ENCODE measurements at places on chromosomes 7 and 10.

DNA sequence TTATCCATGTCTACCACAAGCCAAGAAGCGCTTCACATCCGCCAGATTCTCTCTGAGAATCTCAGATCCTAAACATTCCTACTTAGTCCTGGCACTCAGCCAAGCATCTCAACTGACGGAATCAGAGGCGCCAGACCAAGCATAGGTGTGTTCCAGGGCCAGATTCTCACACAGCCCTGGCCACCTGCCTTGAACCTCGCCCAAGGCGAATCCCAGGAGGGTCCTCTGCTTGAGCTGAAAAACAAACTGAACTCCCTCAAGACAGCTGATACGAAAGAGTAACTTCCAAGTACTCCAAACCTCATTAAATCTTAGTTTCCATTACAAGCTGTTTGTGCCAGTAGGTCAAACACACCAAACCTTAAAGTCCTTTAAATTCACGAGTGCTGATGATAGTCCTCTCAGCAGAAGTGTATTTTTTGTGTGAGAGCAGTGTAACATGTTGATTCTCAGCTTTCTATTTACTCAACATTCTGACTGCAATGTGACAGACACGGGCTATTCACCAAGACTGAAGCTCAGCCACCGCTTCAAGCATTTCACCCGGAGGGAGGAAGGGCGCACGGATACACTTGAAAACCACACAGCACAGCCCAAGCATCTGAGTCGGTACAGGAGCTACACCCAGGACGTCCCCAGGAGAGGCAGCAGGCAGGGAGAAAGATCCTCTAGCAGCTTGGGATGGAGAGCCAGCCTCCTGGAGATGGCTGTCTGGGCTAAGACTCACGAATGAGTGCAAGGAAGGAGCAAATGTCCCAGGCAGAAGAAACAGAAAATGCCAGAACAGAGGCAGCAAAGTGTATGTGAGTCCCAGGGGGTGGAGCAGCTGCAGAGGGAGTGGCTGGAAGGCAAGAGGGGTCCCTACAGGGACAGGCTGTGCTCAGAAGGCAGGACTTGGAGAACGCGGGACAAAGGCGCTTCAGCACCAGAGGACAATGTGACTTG is 6.0 kb downstream of the PARD3 start:
- DNase-seq = peak; percentile 65

DNA sequence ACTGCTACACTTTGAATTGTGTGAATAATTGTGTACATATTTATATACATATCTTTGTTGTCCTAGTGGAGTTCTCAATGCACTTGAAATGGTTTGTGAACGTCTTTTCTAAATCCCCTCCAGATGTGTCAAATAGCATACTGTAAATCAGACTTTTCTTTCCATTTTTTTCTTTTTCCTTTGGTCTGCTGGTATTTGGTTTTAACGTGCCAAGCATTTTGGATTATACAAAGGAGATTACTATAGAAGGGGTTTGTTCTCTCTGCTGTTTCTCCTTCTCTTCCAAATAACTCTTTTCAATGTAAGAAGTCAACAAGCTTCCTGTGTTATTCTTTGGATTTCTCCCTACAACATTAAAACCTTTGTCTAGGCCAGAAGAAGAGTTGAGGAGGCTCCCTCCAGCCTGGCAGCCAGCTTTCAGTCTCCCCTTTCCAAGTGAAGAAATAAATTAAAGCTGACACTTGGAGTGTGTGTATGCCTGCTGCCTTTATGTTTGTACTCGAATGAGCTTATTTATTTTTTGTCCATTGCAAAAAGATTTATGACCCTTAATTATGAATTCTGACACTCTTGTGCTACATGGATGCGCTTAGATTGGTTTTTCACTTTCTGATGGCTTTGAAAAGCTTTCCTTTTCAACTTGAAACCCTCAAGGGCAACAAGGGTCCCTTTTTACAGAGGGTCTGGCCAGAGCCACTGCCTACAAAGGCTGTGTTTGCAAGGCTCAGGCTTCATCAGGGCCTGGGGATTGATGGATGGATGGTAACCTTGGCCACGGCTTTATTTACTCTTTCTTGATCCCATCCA is 107.8 kb downstream of the RAB18 start:
- no peak for DNase-seq

GRCh38 chr7:147436718-147437117 is 1153.8 kb upstream of the C7orf33 start:
- no peak for DNase-seq

DNA sequence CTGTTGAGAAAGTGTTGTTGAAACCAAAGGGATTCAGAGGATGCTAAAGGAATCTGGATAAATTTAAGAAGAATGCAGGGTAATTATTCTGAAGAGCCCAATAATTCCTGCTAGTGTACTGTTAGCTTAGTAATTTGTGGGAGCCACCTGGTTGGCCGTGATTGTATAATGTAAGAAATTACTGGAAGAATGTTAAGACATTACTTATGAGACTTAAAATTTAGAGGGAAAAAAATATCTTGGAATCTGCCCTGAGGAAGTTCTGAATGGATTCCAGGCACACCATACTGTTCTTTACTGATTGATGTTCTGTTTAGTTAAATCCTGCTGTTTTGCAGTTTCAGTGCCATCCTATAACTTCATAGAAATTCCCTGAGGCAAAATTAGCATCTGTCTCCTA is 155.0 kb upstream of the RHOBTB1 start:
- no peak for DNase-seq

- no peak for DNase-seq
These were observed 76.6 kb upstream of the ADO start for GRCh38 chr10:62727934-62728333.

DNA sequence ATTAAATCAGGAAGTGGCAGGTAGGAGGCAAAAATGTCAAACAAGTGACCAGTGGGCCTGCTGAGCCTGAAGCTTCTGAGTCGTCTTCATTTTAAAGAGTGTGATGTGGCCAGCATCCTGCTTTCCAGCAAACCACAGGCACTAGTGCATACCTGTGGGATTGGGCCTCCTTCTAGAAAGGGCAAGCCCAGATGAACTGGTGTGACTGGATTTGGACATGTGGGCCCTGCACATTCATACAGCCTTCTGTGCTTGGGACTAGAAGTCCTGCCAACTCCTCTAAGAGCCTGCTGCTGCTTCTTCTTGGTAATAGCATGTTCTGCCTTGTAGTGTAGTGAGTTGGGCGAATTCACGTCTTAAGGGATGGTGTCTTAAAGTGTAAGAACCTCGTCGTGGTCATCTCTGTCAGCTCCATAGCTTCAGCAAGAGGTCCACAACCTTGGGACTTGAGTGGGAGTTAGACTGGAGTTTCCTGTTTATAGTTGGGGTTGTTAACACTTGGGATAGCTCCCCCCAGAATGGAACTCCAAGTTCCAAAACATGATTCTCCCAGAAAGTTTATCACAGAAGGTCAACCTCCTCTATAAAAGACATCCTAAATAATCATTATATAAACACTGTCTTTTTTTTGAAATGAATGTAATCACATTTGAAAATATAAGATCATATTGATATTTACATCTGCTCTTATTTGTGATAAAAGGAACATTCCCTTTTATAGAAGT is 11.2 kb downstream of the BMPER start:
- no peak for DNase-seq

DNA sequence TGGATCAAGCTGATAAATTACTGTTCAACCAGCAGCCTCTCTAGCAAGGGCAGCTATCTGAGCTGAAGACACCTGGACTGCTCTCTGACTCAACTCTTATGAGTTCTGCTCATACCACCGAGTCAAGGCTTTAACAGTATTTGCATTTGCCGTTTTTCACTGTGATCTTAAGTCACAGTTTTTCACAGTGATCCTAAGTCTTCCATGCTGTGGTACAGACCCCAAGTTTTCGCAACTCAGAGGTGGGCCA is 31.3 kb downstream of the PIP4K2A start:
- DNase-seq = no peak

DNA sequence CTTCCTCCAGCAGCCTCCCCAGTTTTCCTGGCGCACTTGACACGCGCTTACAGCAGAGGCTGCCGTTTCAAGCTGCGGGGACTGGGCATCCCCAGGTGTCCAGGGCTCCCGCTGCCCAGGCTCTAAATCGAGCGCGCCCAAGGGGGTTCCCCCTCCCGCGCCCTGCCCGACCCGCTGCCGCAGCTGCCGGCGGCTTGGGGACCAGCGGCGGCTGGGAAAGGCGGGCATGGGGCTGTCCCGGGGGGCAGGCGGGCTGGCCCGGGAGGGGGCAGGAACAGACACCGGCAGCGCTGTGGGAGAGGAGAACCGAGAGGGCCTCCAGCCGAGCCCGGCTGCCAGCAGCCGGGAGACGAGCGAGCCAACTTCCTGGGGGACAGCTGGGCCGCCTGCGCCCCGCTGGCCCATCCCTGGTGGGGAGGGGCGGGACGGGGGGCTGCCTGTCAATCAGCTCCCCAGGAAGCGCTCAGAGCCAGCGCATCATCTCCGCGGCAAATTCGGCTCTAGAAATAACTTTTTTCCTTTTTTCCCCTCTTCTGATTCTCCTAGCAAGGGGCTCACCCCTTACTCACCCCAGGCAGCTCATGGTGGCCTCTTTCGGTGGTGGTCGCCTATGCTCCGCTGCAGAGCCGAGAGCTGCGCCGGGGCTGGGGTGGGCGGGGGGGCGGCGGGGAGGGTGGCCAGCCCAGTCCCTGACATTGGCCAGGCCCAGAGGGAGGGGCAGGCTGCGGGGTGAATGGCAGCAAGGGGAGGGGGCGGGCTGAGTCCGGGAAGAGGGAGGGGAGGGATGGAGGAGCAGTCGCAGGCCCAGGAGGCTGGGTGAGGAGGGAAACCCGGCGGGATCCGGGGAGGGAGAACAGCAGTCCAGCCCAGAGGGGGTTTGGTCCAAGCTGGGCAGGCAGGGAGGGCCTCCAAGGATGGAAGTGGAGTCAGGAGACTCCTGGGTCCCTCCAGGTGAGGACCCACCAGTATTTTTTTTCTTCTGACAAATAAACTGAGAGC is 14.7 kb downstream of the GRID2IP start:
- DNase-seq = no peak

GRCh38 chr7:142001163-142001874 is 5.6 kb downstream of the MGAM start:
- no peak for DNase-seq

DNA sequence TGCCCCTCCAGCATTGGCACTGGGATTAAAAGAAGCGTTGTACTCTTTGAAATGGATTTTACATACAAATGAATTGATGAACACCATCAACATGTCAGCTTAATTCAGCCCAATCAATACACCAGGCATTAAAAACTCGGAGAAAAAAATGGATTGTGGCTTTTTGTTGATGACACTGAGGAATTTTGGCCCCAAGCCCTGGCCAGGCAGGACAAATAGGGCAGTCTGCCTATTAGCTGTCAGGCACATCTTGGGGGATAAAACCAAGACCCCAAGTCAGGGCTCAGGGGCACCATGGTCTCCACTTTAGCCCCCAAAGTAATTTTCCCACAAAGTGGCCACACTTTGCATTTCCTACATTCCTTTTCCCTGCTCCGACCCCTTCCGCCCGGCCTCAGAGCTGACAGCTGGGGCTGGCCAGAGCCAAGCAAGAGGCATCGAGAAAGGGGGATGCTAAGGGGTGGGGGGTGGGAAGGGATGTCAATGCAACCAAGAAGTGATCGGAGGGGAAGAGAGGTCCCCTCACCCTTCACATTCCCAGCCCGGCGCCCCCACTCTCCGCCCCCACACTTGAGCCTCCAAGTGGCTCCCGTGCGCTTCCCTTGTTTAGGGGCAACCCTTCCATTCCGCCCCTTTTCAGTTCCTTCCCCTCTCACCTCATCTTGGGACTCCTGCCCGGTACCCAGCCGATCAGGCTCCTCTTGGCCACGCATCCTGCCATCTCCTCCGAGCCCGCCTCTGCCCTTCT is 711 bp downstream of the HIP1 start:
- peak; percentile 32 for DNase-seq

DNA sequence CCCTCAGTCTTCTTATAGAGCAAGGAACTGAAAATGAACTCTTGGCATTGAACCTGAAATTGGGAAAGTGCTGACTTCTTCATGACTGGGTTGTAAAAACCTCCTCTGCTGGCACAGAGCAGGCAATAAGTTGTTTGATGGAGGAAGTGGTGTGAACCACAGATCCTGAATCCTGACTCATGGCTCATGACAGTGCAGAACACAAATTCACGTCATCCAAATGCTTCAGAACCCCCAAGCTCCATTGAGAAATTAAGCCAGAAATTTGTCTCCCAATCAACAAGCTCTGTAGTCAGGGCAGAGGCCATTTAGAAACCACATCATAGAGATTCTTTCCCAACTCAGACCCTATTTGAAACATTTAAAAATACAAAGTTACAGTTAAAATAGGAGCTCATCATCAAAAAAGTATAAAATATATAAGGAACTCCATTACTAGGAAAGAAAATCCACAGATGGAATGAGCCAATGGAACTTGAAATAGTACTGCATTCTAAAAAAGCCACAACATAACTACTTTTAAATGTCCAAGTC is 10.3 kb upstream of the STK17A start:
- peak; percentile 100 for DNase-seq

DNA sequence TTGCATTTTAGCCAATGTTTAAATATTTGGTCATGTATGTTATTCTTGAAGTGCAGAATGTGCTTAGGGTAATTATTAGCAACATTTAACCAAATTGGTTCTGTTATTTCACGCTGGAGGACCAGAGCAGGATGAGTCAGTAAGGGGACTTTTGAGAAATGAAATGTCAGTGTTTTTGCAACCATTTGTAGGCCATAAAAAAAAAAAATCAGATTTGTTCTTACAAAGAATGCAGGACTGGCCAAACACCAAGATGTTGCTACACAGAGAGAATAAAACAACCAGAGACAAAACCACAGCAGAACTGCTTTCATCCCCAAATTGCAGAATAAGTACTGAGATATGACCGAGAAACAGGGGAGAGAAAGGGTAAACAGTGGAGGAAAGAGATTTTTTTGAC is 62.1 kb downstream of the TPST1 start:
- DNase-seq = peak; percentile 92

GRCh38 chr10:101237982-101238731 is 8.9 kb upstream of the LBX1 start:
- DNase-seq = no peak

- DNase-seq = no peak
These were observed 5.2 kb upstream of the SAR1A start for GRCh38 chr10:70175516-70175915.

GRCh38 chr10:32156031-32156495 is 99.8 kb upstream of the KIF5B start:
- DNase-seq = no peak

GRCh38 chr7:47882635-47883034 is 65.6 kb downstream of the PKD1L1 start:
- DNase-seq = no peak

DNA sequence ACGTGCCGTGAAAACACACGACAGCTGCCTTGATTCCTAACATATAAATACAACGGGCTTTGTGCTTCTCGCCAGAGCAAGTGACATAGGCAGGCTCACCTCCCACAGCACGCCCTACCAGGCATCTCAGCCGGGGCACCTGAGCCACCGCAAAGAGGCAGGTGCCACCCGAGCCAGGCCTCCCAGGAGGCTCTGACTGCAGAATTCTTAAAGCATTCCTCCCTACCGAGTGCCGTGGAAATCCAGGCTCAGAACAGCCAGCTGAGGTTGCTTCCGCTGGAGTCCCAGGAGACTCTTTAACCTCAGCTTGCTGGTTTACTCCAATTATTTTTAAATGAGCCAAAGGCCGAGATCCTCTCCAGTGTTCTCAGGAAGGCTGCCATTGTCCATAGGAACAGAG is 206.5 kb downstream of the USP6NL start:
- DNase-seq = no peak

GRCh38 chr7:80189638-80190037 is 55.0 kb downstream of the GNAI1 start:
- no peak for DNase-seq

All from fibroblast of skin of right biceps (primary cell).